ENCODE measurements at places on chromosomes 7 and 10.

DNA sequence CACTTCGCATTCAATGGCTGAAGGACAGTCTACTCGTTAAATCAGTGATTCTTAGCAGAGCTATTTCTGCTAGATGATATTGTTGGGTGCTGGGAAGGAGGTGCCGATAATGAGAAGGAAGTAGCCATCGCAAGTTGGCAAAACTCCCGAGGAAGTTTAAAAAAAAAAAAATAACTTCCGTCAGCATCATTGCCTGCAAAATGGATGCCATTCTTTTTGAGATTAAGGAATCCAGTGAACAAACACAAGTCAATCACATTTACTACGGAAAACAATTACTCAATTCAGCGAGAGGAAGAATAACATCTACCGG is 74.4 kb upstream of the SFMBT2 start:
- DNase-seq: no peak

DNA sequence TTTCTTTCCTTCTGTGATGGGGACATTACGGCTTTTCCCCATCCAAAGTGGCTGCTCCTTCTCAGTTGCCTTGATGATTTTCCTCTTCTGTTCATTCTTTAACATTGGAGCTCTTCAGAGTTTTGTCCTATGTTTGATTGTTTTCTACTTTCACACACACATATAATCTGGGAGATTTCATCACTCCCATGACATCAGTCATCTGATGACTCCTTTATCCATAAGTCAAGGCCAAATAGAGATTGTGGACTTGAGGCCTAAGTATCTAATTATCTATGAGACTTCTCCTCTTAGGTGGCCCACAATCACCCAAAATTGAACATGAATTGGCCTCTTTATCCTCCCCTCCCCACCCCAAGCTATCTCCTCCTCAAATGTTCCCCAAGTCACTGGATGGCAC is 5.3 kb upstream of the COL1A2 start:
- no peak for DNase-seq

DNA sequence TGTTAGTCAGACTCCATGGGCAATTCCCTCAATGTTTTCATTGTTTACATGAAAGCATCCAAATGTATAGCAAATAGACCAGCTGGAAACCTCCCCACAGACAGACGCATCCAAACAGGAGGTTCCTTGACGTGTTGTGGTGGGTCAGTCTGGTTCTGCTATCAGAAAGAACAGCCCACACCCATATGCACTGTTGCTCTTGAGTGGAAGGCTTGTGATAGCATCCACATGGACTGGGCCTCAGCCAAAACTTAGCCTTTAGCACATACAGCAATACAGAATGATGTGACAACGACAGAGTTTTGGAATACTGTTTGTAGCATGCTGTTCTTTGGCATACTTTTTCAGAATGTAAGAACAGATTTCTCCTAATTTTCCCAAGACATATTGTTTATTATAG is 299.2 kb upstream of the ETV1 start:
- DNase-seq: no peak

DNA sequence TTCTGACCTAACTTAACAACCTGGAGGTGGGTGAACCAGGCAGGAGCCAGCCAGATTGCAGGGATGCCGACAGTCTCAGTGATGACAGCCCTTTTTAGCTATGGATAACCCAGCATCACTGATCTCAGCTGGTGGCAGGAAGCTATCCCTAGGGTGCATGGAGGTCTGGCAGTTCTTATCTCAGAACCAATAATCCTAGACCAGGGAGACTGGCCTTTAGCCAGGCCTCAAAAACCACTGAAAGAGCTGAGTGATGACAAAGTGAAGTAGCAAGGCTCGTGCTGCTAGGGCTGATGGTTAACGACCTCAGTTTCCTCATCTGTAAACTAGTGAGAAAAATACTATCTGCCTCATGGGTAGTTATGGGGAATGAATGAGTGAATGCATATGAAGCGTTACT is 112.5 kb downstream of the RALA start:
- no peak for DNase-seq

DNA sequence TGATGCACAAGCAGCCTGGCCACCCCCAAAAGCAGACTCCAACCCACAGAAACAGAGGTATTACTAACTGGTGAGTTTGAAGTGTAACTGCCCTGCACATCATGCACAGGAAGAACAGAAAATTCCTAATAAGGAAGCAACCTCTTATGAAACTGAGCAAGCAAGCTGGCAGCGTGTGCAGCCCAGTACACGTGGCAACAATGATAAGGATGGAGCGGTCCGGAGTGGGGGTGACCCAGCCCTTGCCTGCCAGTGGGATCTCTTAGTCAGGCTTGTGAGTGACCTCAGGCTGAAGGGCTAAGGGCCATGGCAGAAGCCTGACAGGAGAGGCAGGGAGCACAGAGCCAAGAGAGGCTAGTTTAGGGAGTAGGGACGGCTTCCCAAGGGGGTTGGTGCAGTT is 22.1 kb upstream of the AOAH start:
- DNase-seq: no peak

DNA sequence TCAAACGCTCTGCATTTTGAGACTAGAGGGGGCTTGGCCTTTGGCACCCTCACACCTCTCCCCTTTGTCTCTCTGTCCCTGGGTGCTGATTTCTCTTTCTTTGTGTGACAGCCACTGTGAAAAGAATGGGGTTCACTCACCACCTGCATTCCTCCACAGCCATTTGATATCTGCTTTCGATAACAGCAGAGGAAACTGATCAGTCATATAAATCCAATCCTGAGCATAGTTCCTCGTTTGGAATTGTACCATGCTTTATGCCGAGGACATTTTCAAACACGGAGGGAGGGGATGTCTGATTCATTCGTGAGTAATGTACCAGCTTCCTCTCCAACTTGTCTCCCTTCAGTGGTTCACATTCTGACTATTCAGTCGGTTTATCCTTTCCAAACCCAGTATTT is 15.8 kb downstream of the MET start:
- no peak for DNase-seq

- DNase-seq: no peak
Observed at GRCh38 chr10:35050568-35050967, 39.6 kb downstream of the CUL2 start.

DNA sequence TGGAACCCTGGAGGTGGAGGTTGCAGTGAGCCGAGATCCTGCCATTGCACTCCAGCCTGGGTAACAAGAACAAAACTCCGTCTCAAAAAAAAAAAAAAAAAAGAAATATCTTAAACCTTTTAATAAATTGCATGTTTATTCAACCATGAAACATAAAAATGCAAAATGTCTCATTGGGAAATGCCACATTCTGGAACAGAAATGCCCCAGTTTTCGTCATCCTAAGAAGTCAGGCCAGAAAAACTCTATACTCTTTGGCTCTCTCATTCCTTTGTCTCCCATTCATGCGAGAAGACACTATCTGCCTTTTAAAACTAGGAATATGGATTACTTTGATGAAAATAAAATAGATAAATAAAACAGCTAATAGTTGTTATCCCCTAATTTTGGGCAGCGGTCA is 21.5 kb upstream of the ABLIM1 start:
- DNase-seq: no peak

GRCh38 chr7:128434413-128435326 is 21.0 kb upstream of the HILPDA start:
- DNase-seq: no peak

DNA sequence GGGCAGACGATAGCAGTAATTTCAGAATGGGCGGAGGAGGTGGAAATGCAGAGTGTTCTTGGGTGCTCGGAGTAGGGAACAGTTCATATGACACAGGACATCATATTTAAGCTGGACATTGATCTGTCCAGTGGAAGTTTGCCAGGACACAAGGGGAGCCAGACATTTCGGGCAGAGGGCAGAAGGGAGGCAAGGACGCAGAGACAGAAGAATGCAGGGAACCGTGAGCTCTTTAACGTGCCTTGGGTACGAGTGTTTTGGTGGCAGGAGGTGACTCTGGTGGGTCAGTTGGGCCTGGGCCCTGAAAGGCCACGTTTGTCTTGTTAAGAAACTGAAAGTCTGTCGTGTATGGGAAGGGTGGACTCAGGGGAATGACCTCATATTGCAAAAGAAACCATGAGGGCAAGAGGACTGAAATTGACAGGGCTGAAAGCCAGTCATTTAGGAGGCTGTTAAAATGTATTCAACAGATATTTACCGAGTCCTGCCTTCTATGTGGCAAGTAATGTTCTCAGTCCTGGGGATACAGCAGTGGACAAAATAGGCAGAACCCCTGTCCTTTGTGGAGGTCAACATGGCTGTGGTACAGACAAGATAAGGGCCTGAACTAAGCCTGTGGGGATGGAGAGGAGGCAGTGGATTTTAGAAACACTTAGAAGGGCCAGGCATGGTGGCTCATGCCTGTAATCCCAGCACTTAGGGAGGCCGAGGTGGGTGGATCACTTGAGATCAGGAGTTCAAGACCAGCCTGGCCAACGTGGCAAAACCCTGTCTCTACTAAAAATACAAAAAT is 2.2 kb downstream of the OPTN start:
- no peak for DNase-seq

GRCh38 chr10:5665373-5666007 is 905 bp downstream of the ASB13 start:
- no peak for DNase-seq

- no peak for DNase-seq
Observed at GRCh38 chr10:34966040-34966439, 124.1 kb downstream of the CUL2 start.

- DNase-seq: no peak
Observed at GRCh38 chr7:70486977-70487376, 645.0 kb upstream of the GALNT17 start.

All from sigmoid colon (tissue), 7 donors.